ENCODE measurements at places on chromosomes 16 and 17. TPM values are rescaled to one million over a fixed set of nuclear protein-coding genes. Genes with fewer than 3 reads are reported as not detected.

- no peak for DNase-seq
Measured at GRCh38 chr17:68052810-68053209, 17.3 kb downstream of the KPNA2 start.

GRCh38 chr17:66413559-66414520, 111.4 kb downstream of the PRKCA start:
- DNase-seq: no peak

- DNase-seq: no peak
Measured at GRCh38 chr16:57882792-57883191, 80.5 kb upstream of the KIFC3 start.

The AGRP gene
- not detected for polyA plus RNA-seq

The SNRNP25 gene
- polyA plus RNA-seq: 43.3 TPM

The SCARF1 gene
- polyA plus RNA-seq: not detected

All from naive B cell (primary cell).